ENCODE measurements at places on chromosomes 6 and 20.

GRCh38 chr6:120278689-120279396 lies 929.3 kb upstream of the MAN1A1 start:
- no peak for DNase-seq

GRCh38 chr6:168376120-168376519 lies 56.5 kb upstream of the DACT2 start:
- DNase-seq, result no peak

GRCh38 chr6:54135665-54136369 lies 24.6 kb downstream of the MLIP start:
- DNase-seq, result peak; percentile 75

- peak; percentile 66 for DNase-seq
Observed at GRCh38 chr6:30483677-30484279, 5.5 kb upstream of the HLA-E start.

DNA sequence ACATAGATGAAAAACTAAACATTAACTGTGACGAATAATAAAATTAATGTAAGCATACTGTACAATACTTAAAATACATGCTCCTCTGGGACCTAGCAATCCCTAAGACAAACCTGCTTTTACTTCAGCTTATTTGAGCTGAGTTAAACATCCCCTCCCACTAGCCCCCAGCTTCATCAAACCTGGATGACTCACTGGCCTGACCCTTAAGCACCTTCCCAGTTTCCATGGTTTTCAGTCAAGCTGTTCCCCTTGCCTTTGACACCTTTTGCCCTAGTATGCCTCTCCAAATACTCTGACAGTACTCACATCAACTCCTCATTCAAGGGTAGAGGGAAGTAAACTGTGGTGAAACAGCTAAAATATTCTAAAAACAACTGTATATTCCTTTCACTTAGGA lies 4.2 kb downstream of the ELOVL4 start:
- no peak for DNase-seq

- no peak for DNase-seq
Observed at GRCh38 chr6:85353012-85353411, 96.9 kb upstream of the NT5E start.

GRCh38 chr6:4564801-4565271 lies 211.4 kb upstream of the CDYL start:
- DNase-seq, result no peak
